Stimulated activated CD8-positive, alpha-beta memory T cell treated with anti-CD3 and anti-CD28 coated beads, Interleukin-7, amount 100 ng/mL, for 1 hour (primary cell): ENCODE measurements at places on chromosomes 3 and 15.

DNA sequence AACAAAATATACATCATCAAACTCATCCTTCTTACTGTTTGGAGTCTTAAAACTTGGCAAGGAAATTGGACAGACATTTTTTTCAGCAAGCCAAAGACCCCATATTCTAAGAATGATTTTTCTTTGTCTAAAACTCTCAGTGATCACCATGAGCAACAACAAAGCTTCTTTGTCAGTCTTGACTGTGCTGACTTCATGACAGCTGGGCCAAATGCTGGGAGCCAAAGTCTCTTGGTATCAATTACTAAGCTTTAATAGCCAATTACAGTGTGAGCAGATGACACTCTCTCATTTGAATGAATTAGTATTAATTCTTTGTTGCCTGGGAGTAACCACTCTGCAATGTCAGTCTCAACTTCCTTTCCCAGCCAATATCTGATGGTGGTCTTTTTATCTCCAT lies 48.1 kb upstream of the GK5 start:
- DNase-seq: no peak

DNA sequence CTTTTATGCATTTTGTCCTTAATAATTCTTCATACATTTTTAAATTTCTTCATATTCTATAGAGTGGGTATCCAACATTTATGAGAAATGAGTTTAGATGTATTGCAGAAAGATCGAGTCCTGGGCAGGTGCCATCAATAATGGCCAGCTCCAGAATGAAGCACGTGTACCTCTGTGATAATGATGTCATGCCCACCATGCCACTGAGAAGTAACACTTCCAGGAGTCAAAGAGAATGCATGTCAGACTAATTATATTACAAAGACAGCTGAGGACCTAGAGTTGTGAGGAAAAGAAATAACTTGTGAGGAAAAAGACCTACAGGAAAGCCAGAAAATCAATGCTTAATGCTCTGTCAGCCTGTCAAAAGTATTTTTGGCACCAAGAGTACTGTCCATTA lies 157.4 kb upstream of the P2RY1 start:
- DNase-seq: no peak

GRCh38 chr3:37444696-37445095 lies 270.3 kb upstream of the LRRFIP2 start:
- DNase-seq: no peak

DNA sequence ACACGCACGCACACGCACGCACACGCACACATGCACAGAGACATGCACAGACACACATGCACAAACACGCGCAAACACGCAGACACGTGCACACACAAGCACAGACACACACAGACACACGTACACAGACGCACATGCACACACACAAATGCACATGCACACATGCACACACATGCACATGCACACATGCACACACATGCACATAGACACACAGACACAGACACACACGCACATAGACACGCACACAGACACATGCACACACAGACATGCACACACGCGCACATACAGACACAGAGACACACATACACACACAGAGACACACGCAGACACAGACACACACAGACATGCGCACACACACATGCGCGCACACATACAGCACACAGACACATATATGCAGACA lies 26.4 kb upstream of the PIGZ start:
- DNase-seq: no peak

GRCh38 chr3:87793337-87793877 lies 265.4 kb downstream of the CGGBP1 start:
- DNase-seq: no peak

GRCh38 chr3:3705090-3705775 lies 94.0 kb upstream of the LRRN1 start:
- no peak for DNase-seq

- DNase-seq: no peak
Measured at GRCh38 chr3:105755121-105755886, 113.5 kb downstream of the CBLB start.

- DNase-seq: no peak
Measured at GRCh38 chr3:17138246-17139039, 253.7 kb downstream of the PLCL2 start.

- no peak for DNase-seq
Measured at GRCh38 chr15:71632576-71633195, 177.7 kb upstream of the NR2E3 start.

- no peak for DNase-seq
Measured at GRCh38 chr3:72327008-72327407, 521.2 kb downstream of the SHQ1 start.

GRCh38 chr15:27182561-27183110 lies 211.7 kb downstream of the GABRG3 start:
- no peak for DNase-seq

- no peak for DNase-seq
Measured at GRCh38 chr3:117572786-117573185, 863.2 kb downstream of the TUSC7 start.

- DNase-seq: no peak
Measured at GRCh38 chr3:12356996-12357395, 68.1 kb downstream of the PPARG start.

- no peak for DNase-seq
Measured at GRCh38 chr15:76514282-76514681, 177.7 kb downstream of the ISL2 start.

DNA sequence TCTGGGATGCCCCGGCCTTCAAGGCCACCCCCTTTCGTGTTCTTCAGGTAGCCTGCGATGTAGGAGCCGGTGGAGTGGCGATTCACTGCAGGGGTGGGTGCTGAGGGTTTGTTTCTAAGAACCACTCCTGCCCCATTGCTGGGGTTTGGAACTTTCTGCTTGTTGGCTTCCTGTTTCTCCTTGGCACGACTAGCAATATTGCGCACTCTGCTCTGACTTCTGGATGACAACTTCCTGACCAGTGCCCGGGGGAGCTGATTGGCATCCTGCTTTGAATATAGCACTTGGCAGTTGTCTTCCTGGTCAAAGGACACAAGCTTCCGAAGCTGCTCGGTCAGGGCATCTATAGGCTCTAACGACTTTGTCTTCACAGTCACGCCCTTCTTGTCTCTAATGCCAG lies 187.6 kb upstream of the STRIT1 start:
- DNase-seq: no peak

DNA sequence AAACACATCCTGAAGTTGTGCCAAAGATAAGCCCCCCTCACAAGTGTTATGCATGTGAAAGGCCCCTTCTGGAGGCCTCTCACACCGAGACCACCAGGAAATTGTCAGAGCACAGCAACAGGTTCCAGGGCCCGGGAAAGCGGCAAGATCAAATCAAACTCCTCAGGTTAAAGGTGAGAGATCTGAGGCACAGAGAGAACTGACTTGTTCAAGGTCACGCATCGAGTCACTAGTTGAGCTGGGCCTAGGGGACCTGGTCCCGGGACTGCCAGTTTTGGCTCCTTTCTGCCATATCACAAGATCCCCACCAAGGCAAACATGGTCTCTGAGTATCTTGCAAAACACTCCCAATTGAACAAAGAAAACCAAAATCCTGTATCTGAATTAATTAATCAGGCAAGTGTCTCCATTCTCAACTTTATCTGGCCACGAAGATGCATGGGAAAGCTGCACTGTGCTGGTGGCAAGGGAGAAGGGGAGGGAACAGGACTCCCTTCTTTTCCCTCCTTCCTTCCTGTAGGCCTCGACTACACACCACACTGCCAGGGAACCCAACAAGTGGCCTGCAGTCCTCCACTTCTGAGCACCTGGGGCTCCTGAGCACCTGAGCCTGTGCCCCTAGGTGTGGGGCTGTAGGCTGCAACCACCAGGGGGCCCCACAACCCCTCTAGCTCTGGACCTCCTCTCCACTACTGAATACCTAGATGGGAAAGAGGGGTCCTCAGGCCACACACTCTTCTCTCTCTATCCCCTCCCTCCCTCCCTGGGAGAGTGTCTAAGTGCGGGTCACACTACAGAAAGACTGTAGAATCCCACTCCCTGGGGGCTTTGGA lies 37.3 kb downstream of the ANP32A start:
- peak; percentile 52 for DNase-seq

DNA sequence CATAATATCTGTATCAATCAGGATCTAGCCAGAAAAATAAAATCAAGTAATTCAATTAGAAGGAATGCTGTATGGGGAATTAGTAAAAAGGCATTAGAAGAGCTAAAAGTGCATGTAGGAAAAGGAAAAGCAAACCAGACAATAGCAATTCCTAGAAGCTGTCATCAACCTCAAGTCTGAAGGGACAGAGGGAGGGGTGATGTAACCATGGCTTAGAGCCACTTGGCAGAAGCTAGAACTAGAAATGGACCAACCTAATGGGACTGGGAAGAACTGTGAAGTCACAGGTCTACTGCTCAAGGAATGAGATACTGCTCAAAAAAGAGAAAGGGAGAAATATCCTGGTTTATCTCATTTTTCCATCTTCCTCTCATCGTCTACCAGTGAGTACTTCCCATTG lies 590.7 kb upstream of the SGO1 start:
- no peak for DNase-seq

GRCh38 chr3:10437995-10438901 lies 67.1 kb downstream of the ATP2B2 start:
- no peak for DNase-seq

- DNase-seq: no peak
Measured at GRCh38 chr15:91253605-91254004, 153.5 kb downstream of the SV2B start.

DNA sequence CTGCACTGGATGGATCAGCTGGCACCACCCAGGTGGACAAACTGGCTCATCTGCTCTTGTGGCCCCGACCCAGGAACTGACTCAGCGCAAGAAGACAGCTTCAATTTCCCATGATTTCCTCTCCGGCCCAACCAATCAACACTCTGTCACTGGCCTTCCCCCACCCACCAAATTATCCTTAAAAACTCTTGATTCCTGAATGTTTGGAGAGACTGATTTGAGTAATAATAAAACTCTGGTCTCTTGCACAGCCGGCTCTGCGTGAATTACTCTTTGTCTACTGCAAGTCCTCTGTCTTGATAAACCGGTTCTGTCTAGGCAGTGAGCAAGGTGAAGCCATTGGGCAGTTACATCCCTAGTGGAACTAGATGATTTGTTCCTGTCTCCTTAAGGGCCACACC lies 16.1 kb downstream of the BDH1 start:
- DNase-seq: no peak

GRCh38 chr3:11545186-11545851 lies 98.4 kb downstream of the VGLL4 start:
- no peak for DNase-seq
